ENCODE measurements at places on chromosomes 5 and 9.

- DNase-seq, result no peak
Observed at GRCh38 chr5:144778561-144778960, 607.9 kb downstream of the KCTD16 start.

DNA sequence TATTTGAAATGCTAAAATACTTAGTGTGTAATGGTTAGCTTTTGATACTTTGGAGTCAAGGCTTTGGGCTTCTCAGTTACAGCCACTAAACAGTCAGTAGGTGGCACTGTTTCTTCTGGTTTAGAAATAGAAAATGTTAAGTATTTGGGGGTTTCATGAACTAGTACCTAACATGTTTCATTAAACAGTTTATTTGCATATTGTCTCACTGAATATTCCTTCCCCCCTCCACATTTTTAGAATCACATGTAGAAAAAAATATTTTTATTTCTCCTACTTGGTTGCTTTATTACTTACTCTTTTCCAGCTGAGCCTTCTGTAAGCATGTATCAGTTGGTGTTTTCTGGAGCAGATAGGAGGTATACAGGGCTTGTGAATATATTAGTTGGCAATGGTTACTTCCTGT is 48.0 kb downstream of the IPO11 start:
- no peak for DNase-seq

DNA sequence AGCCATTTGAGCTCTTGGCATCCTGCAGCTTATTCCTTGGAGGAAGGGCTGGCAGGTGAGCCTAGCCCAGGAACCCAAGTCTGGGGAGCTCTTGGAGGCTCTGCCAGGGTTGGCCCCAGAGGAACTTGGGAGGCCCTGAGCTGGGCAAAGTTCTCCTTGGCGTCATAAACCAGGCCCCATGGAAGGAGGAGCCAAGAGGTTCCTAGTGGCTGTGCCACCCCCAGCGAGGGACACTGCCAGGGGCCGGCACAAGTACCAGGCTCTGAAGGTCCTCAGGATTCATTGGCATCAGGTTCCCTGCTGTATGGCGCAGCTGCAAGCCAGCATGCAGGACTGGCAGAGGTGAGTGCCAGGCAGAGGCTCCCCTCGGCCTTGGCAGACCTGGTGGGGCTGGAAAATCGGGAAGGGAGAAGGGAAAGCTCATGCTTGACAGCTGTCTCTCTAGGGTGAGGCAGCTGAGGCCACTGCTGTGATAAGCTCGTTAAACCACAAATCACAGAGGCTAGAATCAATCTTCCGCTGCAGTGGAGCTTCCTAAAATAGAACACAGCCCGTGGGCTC is 54.6 kb upstream of the SYNPO start:
- DNase-seq, result peak; percentile 48

DNA sequence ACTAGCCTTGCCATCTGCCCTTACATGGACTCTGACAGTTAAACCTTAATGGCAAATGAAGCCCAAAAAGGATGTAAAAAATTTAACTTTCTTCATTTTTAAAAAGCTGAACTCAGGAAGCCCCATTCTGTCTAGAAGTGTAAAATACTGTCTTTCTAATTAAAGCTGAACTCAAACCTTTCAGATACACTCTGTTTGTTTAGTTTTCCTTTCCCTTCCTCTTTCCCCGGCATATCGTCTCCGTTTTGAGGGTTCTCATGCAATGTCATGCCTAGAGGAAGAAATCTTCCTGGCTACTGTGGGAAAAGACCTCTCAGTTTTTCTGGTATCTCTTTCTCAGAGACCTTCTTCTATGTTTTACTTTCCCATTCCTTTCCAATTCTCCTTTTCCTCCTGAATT is 841.5 kb downstream of the DTWD2 start:
- DNase-seq, result no peak

DNA sequence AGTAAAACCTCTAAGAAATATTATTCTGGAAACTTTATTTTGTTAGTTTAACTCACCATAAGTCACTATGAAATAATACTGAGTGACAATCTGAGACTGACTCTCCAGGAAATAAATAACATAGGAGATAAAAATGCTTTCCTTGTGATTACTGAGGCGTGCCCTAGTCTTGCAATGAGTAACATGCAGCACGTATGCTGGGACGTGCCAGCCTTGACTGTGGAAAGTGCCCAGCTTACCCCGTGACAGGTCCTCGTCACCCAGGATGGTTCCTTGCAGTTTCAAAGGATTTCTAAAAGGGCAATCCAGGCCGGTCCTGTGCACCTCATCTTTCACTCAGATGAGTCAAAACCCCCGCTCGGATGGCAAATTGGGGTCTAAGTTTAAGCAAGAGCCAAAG is 720.8 kb upstream of the ADAMTS16 start:
- no peak for DNase-seq

DNA sequence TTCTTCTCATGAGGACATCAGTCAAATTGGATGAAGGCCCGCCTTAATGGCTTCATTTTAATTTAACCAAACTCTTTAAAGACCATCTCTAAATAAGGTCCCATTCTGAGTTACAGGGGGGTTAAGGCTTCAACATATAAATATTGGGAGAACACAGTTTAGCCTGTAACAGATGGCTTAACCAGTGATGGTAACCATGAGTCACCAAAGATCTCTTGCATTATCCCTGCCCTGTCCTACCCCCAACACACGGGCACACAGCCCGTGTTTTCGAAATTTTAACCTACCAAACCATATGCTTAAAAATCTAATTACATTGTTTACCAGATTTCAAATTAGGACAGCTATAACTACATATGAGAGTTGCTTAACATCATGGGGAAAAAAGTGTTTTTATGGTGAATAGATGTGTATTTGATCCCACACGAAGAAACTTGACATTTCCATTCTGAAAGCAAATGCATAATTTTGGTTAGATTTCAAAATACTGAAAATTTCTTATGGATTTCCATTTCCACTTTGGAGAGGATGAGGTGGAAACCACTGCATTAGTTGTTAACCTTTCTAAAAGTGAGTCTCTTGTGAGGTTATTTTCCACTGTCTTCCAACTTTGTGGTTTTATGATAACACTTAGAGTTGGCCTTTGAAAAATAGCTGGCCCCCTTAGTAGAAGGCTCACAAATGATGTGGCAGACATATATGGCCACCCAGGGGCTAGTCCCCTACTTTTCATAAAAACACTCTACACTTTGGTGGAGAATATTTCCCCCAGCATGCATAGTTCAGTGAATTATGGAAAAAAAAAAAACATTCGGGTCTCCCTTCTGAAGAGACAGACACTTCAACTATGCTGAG is 849.3 kb downstream of the TLE1 start:
- no peak for DNase-seq

DNA sequence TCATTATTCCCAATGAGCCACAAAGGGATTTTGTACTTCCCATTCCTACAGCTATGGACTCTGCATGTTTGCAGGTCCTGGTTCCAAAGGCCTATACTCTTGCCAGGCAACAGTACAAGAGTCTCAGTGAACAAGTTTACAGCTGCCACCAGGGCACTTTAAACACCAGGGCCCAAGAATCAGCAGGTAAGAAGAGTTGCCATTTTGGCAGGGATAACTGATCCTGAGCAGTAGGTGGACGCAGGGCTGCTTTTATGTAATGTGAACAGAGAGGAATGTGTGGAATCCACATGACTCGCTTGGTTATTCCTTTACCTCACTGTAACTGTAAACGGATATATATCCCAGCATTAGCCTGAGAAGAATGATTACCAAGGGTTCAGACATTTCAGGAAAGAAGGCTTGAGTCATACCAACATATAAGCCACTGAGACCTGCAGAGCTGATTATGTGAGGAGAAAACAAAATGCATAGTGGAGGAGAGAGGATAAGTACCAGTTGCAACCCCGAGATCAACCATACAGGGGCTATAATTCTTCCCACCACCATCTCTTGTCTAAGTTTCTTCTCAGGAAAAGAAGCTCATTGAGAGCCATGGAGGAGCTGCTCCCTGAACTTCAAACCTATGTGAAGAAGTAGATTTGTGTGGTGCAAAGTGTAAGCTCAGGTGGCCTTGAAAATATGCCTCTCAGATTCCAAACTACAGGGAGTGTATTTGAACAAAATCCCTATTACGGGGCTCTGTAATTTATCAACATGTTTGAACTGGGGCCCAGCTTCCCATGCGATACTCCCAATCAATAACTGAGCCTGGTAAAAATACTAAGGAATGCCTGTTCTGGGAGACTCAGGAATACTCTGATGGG is 24.6 kb downstream of the RAPGEF6 start:
- DNase-seq, result no peak

DNA sequence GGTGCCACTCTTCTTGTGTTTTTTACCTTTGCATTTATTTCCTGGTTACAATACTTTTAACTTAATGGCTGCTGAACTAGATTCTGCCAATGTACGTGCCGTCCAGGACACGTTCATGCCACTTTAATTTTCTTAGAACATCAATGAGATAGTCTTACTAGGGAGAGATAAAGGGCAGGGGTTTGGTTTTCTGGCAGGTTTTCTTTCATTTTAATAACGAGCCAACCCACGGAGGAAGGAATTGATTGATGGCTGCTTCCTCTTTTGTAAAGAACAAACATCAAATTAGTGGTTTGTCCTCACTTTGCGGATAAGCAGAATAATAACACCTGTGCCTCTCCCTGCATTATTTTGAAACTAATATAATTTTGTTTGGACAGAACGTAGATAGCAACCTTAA is 135.7 kb downstream of the DOCK8 start:
- no peak for DNase-seq

DNA sequence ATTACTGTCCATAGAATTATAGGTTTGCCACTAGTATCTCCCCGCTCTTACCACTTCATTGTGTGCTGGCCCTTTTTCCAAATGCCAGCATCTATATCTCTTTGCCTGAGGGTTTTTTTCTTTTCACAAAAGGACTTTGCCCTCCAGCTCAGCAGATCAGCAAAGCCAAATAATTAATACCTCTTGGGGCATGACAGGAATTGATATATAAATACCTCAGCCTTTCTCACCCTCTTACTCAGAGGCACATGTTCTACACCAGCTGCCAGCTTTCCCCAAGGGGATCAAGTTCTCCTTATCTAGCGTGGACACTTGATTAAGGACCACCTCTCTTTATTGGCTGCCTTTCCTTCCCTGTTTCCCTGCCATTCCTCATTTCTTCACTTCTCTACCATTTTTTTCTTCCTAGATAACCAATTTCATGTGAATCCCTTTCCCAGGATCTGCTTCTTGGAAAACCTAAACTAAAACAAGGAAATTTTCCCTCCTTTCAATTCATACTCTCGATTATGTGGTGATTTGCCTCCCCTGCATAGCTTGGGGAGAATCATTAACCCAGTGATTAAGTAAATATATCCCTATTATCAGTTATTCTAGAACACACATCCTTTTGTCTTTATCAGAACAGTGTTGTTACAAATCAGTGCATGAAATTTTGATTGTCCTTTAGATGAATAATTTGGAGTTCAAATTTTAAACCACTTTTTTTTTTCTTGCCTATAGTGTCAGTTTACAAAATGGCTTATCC is 6.9 kb upstream of the NUDT12 start:
- no peak for DNase-seq

DNA sequence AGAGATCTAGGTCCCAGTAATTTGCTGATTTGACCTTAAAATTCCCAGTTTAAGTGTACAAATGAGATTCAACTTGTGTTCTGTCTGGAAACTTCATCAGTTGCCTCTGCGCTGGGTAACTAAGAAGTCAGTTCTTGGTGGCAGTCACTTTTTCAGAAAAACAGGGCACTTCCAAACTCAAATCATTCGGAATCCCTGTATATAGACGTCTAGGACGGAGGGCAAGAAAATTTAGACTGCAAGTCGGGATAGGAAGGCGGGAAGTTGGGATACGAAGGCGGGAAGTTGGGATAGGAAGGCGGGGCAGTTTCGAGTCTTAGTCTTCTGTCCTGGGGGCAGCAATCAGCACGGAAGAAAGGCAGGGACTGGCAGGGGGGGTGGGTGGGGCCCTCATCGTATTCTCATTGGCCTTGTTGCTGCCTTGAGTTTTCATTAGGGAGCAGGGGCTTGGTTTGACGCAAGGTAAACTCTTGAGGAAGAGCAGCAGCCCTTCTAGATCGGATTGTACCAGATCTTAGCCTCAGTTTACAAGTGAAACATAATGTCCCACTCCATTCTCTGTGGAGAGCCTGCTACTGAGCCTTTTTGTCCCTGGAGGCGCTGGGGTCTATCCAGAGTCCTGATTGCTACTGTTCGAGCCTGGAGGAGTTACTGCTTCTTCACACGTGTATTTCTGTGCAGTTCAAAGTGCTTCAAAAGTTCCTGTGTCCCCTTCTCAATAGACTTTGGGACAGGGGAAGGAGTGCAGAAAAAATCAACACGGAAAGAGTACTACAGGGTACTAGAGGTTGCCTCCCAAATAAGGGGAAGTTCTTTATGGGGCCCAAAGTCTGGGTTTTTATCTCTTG is 2.7 kb upstream of the PURA start:
- no peak for DNase-seq

GRCh38 chr5:39558541-39558940 is 133.8 kb upstream of the DAB2 start:
- no peak for DNase-seq

GRCh38 chr9:1647776-1648175 is 367.4 kb upstream of the SMARCA2 start:
- DNase-seq, result no peak

DNA sequence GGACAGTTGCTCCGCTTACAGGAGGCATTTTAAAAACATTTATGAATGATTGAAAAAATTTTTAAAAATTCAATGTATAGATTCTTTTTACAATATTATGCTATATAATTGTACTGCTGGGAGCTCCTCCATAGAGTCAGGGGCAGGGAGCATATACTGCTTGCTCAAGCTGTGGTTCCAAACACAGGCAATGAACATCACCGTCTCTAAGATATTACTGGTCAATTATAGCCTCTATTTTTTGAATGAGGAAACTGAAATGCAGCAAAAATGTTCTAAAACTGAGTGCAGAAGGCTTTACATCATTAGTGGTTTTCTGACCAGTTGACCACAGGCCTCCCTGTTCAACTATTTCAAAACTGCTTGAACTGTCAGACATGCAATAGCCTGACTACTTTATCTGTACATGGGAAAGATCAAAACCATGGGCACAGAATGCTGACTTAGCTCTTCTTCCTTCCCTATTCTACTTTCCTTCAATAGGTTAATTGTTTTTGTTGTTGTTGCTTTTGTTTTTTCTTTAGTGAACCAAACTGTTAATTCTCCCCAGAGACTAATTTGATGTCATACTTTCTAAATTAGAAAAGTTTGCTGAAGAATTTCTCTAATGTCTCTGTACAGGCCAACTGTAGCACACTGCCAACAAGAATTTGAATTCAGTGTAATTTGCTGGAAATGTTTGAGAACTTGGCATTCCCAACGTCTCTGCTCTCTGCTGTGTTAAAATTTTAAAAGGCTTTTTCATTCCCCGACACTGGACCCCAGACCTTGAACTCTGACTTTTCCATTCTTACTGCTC is 107.6 kb upstream of the MPDZ start:
- DNase-seq, result no peak
